ENCODE measurements at places on chromosomes 11 and 22.

- DNase-seq: no peak
Measured at GRCh38 chr11:83070731-83071566, 748 bp downstream of the RAB30 start.

DNA sequence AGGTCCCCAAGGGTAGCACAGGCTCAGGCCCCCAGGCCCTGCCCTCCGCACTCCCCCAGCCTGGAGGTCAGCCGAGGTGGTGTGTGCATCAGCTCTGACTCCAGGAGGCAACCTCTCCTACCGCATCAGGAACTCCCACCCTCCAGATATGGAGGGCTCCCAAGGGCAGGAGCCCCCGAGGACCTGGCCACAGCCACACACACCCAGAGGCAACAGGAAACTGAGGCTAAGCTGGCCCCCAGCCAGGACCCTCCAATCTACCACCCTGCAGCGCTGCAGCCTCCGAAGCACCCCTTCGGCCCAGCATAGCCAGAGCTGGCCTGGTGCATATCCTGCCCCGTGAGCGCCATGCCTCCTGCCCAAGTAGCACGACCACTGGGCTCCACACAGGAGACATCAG lies 104.0 kb downstream of the MED15 start:
- DNase-seq: no peak

DNA sequence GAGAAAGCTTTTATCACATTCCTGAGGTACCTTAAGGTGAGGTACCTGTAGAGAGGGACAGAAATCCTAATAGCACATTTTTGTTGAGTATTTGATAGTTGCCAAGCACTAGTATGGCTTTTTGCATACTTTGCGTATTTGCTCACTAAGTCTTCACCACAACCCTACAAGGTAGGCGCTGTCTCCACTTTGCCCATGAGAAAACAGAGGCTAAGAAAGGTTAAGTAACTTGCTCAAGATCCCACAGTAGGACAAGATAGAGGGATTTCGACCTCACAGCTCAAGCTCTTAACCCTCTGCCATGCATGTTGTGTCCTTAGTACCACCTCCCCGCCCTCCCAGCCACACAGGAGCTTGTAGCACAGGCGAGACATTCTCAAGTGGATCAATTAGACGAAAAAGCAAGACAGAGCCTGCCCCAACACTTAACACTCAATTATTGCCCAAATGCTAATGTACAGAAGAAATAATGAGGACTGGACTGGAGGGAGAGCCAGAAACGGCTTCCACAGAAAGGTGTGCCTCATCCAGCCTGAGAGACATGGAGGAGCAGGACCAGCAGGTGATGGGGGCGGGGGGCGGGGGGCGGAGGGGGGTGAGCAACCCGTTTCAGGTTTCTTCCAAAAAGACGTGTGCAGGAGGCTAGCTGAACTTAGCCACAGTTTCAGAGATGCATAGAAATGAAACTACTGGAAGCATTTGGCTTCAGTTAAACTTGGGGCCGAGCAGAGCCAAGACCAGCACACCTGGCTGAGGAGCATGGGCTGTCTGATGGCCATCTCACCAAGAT lies 26.7 kb upstream of the CD44 start:
- no peak for DNase-seq

GRCh38 chr11:61574611-61575010 lies 6.3 kb downstream of the SYT7 start:
- no peak for DNase-seq

DNA sequence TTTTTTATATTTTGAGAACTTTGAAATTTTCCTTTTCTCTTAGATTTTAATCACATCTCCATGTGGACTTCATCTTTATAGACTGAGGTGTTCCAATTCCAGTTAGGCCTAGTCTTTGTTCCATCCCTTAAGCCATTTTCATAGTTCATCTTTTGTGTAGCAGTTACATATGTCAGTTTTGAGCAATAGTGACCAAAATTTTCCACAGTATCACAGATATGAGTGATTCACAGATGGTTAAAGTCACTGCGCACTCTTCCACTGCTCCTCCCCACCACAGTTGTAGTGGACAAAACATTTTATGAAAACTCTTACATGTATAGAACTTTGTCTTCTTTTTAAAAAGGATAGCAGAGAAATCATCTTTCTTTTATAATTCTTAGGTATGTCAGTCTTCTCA lies 42.8 kb downstream of the YAP1 start:
- no peak for DNase-seq

DNA sequence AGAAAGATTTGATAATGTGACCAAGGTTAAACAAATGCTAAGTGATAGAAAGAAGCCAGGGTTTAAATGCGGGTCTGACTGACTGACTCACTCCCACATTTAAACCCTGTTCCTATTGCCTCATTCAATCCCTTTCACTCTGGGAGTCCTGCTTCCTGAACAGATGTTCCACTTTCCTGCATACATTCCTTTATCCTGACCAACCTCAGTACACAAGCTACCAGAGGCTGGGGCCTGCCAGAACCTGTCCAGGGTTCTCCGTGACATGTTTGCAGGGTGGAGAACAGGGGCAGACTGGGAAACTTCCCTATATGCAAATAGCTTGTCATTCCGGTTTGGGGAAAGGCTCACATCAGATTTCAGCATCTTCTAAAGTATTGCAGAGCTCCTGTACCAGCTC lies 3.0 kb upstream of the ANKK1 start:
- DNase-seq: peak; percentile 31

GRCh38 chr22:48746789-48747425 lies 1080.8 kb downstream of the BRD1 start:
- DNase-seq: no peak

DNA sequence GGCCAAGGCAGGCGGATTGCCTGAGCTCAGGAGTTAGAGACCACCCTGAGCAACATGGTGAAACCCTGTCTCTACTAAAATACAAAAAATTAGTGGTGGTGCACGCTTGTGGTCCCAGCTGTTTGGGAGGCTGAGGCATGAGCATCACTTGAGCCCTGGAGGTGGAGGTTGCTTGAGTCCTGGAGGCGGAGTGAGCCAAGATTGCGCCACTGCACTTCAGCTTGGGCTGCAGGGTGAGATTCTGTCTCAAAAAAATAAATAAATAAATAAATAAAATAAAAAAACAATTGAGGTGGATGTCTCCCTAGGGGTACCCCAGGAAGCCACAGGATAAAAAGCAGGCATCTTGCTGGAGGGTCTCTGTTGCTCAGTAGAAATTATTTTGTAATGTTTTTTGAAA lies 14.1 kb downstream of the PTPRJ start:
- no peak for DNase-seq

DNA sequence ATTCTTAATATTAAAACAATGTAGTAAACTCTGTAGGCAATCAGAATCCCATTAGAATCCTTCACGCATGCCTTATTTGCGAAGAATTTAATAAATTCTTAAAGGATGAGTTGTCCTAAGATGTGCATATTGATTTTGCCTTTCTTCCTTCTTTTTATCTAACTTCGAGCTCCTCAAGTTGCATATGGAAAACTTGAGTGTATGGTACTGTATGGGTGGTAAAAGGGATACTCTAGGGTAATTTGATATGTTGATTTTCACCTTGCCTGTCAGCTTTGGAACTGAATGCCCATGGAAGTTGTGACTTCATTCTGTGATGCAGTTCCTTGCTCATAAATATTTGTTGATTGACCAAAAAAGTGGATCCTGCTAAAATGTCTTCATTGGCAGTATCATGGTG lies 193.8 kb downstream of the DDX10 start:
- no peak for DNase-seq

GRCh38 chr11:122668562-122669090 lies 13.1 kb downstream of the UBASH3B start:
- DNase-seq: peak; percentile 26

DNA sequence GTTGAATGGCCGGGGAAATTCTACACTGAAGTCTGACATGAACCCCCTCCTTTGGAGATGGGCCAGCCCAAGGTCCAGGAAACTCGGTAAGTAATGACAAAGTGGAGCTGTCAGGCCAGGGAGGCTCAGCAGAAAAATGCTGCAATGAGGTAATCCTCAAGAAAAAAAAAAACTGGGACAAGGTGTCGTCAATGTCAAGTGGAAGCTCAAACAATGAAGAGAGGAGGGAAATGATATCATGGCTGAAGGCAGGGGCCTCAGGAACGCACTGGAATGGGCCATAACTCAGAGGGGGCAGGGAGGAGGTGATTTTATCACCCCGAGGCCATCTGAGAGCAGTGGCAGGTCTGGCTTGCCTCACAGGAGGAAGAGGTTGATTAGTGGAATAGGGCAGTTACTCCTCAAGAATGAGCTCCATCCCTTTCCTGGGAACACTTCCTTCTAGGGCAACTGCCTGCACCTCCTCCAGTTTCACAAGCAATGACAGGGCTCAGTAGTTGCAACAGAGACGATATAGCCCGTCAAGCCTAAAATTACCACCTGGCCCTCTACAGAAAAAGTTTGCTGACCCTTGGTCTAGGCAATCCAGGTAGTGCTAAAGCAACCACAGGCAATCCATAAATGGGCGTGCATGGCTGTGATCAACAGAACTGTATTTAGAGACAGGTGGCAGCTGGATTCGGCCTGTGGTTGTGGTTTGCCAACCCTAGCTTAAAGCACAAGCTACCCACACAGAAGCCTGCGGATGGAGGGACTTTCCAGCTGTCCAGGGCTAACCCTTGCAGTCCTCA lies 65.2 kb downstream of the FBXO7 start:
- no peak for DNase-seq

- DNase-seq: peak; percentile 52
Measured at GRCh38 chr11:75100314-75100713, 3.6 kb upstream of the OR2AT4 start.

- DNase-seq: no peak
Measured at GRCh38 chr22:35600476-35600875, 16.7 kb downstream of the MB start.

DNA sequence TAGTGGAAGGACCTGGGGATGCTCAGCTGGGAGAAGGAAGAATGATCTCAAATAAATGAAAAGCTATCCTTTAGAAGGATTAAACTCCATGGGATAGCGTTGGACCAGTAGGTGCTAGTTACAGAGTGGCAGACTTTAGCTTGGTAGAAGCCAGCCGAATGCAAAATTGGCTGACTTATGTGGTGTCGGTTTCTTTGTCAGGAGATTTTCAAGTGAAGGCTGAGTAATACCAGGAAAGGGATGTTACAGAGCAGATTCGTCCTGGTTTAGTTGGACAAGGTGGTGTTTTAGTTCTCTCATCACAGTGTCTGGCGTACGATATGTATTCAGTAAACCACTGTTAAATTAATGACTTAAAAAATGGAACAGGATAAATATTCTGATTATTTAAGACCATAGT lies 26.0 kb downstream of the FDX1 start:
- no peak for DNase-seq

GRCh38 chr11:116890193-116890592 lies 52.8 kb upstream of the APOA1 start:
- DNase-seq: no peak

GRCh38 chr11:44004452-44005062 lies 43.2 kb upstream of the ACCSL start:
- no peak for DNase-seq

DNA sequence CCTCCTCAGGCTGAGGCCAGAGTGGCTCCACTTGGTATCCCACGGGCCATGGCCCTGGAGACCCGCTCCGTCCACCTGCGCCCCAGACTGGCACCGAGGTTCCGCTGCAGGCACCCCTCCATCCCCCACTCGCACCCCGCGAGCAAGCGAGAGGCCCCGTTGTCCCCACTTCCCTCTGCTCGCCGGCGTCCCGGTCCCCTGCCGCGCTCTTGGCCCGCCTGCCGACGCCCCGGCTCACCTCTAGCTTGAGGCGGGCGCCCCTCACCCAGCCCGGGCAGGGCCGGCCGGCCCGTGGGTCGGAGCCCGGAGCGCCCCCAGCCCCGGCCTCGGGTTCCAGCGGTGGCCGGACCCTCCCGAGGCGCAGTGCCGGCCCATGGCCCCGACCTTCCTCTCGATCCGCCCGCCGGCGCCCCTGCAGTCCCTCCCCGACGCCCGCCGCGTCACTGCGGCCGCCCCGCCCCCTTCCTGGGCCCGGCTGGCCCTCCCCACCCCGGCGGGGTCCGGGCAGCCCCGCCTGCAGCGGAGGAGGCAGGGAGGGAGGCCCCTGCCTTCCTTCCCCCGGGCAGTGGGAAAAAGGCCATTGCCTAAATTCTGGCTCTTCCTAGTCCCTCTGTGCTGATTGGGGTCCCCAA lies at the start of gene PITPNM1:
Gene PITPNM1, minus strand, starts transcription at position 414 of the 632 bp plus-strand sequence. CDS start 1,183 bp downstream, outside the sequence.
- DNase-seq: peak; percentile 67

DNA sequence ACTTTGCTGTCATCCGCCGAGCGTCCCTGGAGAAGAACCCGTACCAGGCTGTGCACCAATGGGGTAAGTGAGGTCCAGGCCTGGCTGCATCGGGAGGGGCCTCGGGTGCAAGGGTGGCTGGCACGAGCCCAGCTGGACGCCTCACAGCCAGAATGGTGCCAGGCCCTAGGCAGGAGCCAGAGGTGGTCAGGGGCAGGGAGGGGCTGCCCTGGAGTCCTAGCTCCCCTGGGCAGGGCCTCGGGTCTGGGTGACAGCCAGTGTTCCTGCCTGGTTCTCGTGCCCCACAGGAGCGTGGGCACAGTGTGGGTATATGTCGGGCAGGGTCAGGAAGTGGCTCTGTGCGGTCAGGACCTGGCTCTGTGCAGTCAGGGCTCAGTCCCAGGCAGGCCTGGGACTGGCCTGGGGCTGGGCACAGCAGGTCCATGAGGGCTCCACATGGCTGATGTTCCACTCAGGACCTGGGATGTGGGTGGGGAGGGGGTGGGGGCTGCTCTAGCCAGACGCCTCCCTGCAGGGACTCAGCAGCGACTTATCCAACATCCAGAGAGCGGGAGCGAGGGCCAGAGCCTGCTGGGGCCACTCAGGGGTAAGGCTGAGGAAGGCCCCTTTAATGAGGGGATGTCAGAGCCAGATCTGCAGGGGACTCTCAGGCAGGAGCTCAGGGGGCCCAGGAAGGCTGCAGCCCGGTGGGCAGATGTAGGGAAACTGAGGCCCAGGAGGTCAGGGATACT lies 1.2 kb downstream of the TSPAN32 start:
- DNase-seq: no peak

- DNase-seq: no peak
Measured at GRCh38 chr22:48071828-48072227, 1309.4 kb downstream of the TBC1D22A start.

GRCh38 chr11:33480626-33481025 lies 220.0 kb downstream of the C11orf91 start:
- no peak for DNase-seq

GRCh38 chr11:117070016-117070415 lies 28.2 kb downstream of the SIK3 start:
- DNase-seq: no peak

- no peak for DNase-seq
Measured at GRCh38 chr11:104841973-104842525, 56.2 kb downstream of the CASP12 start.

DNA sequence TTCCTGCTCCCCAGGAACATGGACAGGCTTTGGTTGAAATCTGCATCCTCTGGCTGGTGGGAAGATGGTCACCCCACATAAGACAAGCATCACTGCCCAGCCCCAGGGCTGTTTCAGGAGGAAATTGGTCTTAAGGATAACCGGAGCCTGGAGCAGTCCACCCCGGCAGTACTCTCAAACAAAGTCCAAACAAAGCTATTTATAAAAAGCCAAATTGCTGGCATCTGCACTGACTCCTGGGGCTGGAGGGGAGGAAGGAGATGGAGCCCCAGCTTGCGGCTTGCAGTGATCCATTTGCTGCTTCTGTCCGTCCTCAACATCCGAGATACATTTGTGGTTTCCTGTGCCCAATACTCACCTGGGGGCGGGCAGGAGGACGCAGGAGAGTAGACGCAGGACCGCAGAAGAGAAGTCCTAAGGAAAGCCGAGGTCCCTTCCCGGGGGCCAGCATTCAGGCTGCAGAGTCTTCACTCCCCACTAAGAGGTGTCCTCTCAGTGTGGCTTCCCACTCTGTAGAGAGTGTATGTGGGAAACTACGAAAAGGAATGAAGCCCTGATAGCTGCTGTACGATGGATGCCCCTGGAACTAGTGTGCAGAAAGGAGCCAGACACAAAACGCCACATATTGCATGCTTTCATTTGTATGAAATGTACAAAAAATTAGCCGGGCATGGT lies 107.3 kb upstream of the FGF3 start:
- no peak for DNase-seq

All from RKO (cell line).